ENCODE measurements at places on chromosomes 6 and 20. TPM values are rescaled to one million over a fixed set of nuclear protein-coding genes. Genes with fewer than 3 reads are reported as not detected.

PREX1 gene
- 264 TPM for total RNA-seq

CLPSL2 gene
- total RNA-seq: not detected

PRR18 gene
- total RNA-seq: not detected

FAM184A gene
- total RNA-seq: 7.7 TPM

LIN28B gene
- total RNA-seq: not detected

DNA sequence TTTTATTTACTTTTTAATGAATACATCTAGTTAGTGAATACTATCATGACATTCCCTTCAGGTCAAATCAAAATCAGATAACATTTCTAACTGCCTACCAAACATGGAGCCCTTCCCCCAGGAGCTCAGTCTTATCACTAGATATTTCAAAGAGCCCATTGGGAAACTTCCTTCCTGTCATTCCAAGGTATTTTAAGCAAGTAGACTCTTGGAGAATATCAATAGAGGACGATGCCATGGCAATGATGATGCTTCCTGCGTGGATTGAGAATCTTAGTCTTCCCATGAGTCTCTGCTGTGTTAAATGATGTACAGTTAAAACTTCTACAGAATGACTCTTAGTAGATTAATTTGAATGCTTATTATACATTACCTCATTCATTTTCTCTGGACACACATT is 384.9 kb downstream of the CENPW start:
- no peak overlapping the region for H3K27ac ChIP-seq
- no peak for DNase-seq
- H3K36me3 ChIP-seq: no peaks in the 10 kb centered on the region
- H3K4me1 ChIP-seq: no peaks in the 10 kb centered on the region
- H3K27me3 ChIP-seq: no peaks in the 10 kb centered on the region
- no peak overlapping the region for H3K4me3 ChIP-seq

GRCh38 chr6:3159805-3160781 is 2.7 kb upstream of the TUBB2A start:
- peaks cover 51% of the 10 kb centered on the region for H3K4me1 ChIP-seq
- no peaks in the 10 kb centered on the region for H3K27me3 ChIP-seq
- H3K36me3 ChIP-seq: no peaks in the 10 kb centered on the region
- DNase-seq: peak; percentile 79

- H3K4me1 ChIP-seq: no peaks in the 10 kb centered on the region
- no peak for DNase-seq
- no peaks in the 10 kb centered on the region for H3K36me3 ChIP-seq
- H3K27ac ChIP-seq: no peak overlapping the region
- no peaks in the 10 kb centered on the region for H3K27me3 ChIP-seq
These were observed 6.0 kb upstream of the TGM2 start for GRCh38 chr20:38170826-38171674.

DNA sequence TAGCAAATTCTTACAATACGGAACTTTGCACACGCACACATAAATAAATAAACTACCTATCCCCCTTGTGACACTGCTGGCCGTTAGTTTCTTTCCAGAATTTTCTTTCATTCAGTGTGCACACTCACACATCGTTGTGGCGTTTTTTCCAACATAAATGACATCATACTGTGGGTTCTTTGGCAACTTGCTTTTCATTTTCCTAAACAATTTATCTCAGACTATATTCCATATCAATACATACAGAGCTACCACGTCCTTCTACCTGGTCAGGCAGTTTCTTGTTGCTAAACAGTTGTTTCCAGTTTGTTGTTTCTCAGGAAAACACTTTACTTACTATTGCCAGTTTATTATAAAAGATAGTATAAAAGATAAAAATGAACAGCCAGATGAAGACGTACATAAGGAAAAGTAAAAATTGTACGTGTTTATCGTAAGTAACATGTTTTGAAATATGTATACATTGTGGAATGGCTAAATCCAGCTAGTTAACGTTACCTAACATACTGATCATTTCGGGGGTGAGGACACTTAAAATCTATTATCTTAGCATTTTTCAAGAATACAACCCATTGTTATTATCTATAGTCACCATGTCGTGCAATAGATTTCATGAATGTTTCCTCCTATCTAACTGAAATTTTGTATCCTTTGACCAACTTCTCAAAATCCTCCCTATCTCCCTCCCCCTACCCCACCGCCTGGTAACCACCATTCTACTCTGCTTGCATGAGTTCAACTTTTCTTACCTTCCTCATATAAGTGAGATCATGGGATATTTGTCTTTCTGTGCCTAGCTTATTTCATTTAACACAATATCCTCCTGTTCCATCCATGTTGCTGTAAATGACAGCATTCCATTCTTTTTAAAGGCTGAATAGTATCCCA is 1.2 kb upstream of the TP53RK start:
- no peak for DNase-seq
- H3K27me3 ChIP-seq: no peaks in the 10 kb centered on the region
- H3K36me3 ChIP-seq: peaks cover 11% of the 10 kb centered on the region
- peaks cover 31% of the 10 kb centered on the region for H3K4me1 ChIP-seq
- peak overlapping the region; percentile 92 for H3K4me3 ChIP-seq

DNA sequence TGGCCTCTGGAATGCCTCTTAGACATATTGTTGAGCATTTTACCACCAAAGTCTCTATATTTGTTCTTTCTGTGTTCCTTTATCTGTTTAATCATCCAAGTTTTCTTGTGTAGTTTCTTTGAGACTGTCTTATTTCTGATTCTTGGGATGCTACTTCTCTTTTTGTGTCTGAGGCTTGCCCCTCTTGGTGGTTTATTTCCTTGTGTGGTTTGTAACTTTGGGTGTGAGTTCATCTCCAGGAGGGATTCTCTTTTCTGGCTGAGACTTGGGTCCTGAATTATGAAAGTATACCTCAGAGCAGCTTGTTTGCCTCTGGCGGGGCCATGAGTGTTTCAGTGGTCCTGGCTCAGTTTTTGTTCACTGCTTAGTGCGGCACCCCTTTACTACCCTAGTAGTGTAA is 33.9 kb downstream of the PPARD start:
- peaks cover 3% of the 10 kb centered on the region for H3K4me1 ChIP-seq
- no peaks in the 10 kb centered on the region for H3K27me3 ChIP-seq
- no peak for DNase-seq

DNA sequence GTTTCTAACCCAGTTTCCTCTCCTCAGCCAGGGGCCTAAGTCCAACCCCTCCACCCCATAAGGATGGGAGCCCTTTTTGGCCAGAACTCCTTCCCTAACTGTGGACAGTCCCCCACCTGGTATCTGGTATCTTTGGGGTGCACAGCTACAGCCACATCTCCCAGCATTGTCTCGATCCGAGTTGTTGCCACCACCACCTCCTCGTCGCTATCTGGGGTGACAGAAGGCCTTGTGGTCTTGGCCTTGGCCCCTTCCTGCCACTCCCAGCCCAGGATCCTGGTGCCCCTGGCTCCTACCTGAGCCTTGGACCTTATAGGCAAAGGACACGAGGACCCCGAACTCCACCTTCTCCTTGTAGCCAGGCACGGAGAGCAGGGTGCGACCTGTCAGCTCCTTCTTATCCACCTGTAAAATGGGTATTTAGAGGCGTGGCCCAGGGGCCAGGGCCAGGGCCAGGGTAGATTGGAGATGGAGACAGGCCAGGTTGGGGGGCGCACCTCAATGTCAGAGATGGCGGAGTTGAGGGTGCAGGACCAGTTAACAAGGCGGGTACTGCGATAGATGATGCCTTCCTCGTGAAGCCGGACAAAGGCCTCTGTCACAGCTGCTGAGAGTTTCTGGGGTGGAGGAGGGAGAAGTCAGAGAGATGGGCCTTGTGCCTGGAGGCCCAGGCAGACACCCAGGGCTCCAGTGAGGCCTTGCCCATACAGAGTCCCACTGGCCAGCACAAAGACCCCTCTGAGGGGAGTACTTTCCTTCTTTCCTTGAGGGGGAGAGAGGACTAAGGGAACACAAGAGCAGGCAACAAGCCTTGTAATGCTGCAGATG is 7.2 kb upstream of the VWA7 start:
- H3K27ac ChIP-seq: no peak overlapping the region
- DNase-seq: no peak
- H3K4me3 ChIP-seq: no peak overlapping the region
- H3K36me3 ChIP-seq: peaks cover 23% of the 10 kb centered on the region
- no peaks in the 10 kb centered on the region for H3K4me1 ChIP-seq

- peak overlapping the region; percentile 88 for H3K4me3 ChIP-seq
- peaks cover 8% of the 10 kb centered on the region for H3K36me3 ChIP-seq
- DNase-seq: peak; percentile 70
These were observed 1.0 kb upstream of the NXT1 start for GRCh38 chr20:23349338-23350195.

DNA sequence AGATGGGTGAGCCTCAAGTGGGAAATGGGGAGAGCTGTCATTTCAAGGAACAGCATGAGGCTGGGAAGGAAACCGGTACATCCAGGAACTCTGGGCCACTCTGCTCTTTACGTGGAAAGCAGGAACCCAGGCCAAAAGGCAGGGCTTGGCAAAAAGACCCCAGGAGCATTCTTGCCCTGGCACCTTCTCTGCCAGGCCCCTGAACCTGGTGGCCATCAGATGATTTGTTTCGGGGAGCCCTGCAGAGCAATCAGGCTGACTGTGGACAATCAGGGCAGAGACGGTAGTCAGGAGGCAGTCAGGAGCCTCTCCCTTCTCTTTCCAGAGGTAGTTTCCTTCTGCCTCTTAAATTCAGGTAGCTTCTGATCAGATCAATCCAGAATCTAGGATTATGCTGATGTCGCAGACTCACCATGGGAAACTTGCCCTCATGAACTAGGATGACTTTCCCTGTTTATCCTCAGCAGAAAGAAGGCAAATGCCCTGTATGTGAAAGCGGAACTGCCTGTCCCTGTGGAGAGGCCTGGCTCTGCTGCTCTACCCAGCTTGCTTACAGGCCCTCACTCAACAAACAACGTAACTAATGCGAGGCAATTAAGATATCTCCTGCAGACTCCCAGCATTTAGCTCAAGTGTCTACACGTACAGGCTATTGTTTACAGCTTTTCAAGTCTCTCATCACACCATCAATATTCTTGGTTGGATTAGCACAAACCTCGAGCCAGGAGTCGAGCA is 36.6 kb downstream of the EZR start:
- no peak overlapping the region for H3K27ac ChIP-seq
- DNase-seq: no peak
- no peaks in the 10 kb centered on the region for H3K4me1 ChIP-seq

- H3K27me3 ChIP-seq: no peaks in the 10 kb centered on the region
- peaks cover 81% of the 10 kb centered on the region for H3K36me3 ChIP-seq
- peaks cover 20% of the 10 kb centered on the region for H3K4me1 ChIP-seq
- no peak overlapping the region for H3K27ac ChIP-seq
- no peak overlapping the region for H3K4me3 ChIP-seq
These were observed 6.0 kb downstream of the SRSF6 start for GRCh38 chr20:43463527-43464218.

- H3K27me3 ChIP-seq: no peaks in the 10 kb centered on the region
- H3K4me3 ChIP-seq: no peak overlapping the region
- no peak for DNase-seq
- H3K27ac ChIP-seq: no peak overlapping the region
These were observed 390.2 kb downstream of the PRKN start for GRCh38 chr6:162337412-162337811.

DNA sequence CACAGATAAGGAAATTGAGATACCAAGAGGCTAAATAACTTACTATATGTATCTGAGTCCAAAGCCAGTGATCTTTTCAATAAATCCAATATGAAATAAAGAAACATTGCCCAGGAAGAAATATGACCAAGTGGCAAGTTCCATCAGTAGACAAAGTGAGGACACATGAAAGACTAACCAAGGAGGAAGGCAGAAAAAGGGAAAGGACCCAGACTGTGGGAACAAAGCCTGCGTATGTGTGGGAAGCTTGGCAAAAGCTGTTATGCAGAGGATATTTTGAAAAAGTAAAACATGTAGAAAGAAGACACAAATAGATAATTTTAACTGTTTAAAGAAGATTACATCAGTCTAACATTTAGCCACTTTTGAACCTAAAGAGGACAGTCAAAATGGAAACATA is 264.4 kb upstream of the PRDM1 start:
- no peaks in the 10 kb centered on the region for H3K36me3 ChIP-seq
- H3K27ac ChIP-seq: no peak overlapping the region
- no peaks in the 10 kb centered on the region for H3K4me1 ChIP-seq
- no peak for DNase-seq

DNA sequence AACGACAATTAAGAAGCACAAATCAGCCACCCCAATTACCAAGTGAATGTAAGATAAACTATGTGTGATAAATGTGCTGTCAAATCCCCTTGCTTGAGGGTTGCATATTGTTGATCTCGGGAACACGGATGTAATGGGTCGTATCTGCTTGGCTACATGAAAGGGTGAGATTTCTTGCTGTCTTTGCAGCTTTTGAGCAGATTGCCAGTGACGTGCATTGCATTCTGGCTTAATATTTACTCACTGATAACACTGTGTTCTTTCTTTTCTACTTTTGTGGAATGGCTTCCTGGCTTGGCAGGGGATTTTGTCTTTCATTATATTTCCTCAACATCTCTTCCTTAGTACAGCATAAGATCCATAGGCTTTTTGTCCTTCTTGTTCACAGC is 10.5 kb upstream of the FAM210B start:
- no peaks in the 10 kb centered on the region for H3K36me3 ChIP-seq
- DNase-seq: no peak
- H3K4me1 ChIP-seq: peaks cover 5% of the 10 kb centered on the region
- H3K27me3 ChIP-seq: peaks cover 7% of the 10 kb centered on the region
- no peak overlapping the region for H3K27ac ChIP-seq
- H3K4me3 ChIP-seq: no peak overlapping the region

- H3K27me3 ChIP-seq: no peaks in the 10 kb centered on the region
- no peak for DNase-seq
- peaks cover 4% of the 10 kb centered on the region for H3K4me1 ChIP-seq
- H3K4me3 ChIP-seq: no peak overlapping the region
- H3K27ac ChIP-seq: no peak overlapping the region
These were observed 217.3 kb downstream of the ARID1B start for GRCh38 chr6:156994215-156995076.

GRCh38 chr6:86017236-86017635 is 374.6 kb upstream of the SYNCRIP start:
- no peak for DNase-seq
- H3K27ac ChIP-seq: no peak overlapping the region
- H3K4me1 ChIP-seq: no peaks in the 10 kb centered on the region
- H3K27me3 ChIP-seq: no peaks in the 10 kb centered on the region

- no peak for DNase-seq
- H3K4me1 ChIP-seq: no peaks in the 10 kb centered on the region
These were observed 35.5 kb upstream of the FAM184A start for GRCh38 chr6:119113961-119114360.

GRCh38 chr6:26336355-26337198 is 28.4 kb upstream of the BTN3A2 start:
- peaks cover 18% of the 10 kb centered on the region for H3K27me3 ChIP-seq
- no peak overlapping the region for H3K4me3 ChIP-seq
- DNase-seq: peak; percentile 16
- H3K36me3 ChIP-seq: no peaks in the 10 kb centered on the region

GRCh38 chr6:76940191-76940590 is 523.1 kb downstream of the HTR1B start:
- no peaks in the 10 kb centered on the region for H3K4me1 ChIP-seq
- no peaks in the 10 kb centered on the region for H3K36me3 ChIP-seq
- no peak for DNase-seq
- H3K27ac ChIP-seq: no peak overlapping the region

DNA sequence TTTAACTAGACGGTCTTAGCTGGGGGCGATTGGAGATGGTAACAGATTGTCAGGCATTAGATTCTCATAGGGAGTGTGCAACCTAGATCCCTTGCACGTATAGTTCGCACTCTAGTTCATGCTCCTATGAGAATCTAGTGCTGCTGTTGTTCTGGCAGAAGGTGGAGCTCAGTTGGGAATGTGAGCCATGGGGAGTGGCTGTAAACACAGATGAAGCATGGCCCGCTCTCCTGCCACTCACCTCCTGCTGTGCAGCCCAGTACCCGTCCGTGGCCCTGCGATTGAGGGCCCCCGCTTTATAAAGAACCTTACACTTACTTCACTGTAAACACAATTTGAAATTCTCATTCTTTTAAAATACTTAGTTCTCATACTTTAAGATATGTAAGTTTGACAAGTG is 339.4 kb downstream of the CDH26 start:
- no peak for DNase-seq
- H3K4me1 ChIP-seq: no peaks in the 10 kb centered on the region
- H3K27me3 ChIP-seq: no peaks in the 10 kb centered on the region
- no peaks in the 10 kb centered on the region for H3K36me3 ChIP-seq

Data from CD4-positive, CD25-positive, alpha-beta regulatory T cell (primary cell).